ENCODE measurements at places on chromosomes 6 and 20.

- no peak for DNase-seq
These were observed 170.5 kb downstream of the GPX5 start for GRCh38 chr6:28696167-28696566.

GRCh38 chr20:7994809-7995208, 24.8 kb downstream of the TMX4 start:
- no peak for DNase-seq

DNA sequence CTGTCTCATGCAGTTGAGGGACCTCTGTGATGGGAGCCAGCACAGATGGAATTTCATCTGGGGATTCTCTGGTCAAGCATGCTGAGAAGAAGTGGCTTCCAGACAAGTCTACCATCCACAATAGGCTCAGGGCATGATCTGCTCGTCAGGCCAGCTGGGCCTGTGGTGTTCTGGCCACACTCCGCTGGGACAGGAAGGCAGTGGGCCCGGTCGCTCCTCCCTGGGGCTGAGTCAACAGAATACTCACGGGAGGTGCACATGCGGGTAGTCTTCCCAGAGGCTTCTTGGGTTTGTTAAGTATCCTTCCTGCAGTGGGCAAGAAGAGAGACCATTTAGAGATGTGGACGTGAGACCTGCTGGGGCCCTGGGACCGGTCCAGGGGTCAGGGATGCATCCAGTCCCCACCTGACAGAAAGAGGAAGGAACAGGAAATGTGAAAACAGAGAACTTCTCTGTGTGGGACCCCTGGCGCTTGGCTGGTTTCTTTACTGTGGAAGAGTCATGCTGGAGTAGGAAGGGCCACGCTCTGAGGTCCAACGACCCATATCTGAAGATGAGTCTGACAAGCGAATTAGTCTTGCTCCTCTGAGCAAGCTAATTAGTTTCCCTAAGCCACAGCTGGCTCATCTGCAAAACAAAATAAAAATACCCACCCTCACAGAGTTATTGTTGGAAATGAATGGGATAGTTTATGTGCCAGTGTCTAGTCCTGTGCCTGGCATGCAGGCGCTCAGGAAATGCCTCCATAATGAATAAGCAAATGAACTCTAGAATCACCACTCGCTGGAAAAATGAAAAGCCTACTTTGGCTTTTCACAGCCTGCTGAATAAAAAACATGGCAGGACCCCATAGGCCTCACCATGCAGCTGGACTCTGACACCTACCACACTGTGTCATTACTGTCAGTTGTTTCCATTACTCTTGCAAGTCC, 67.3 kb downstream of the TRAM2 start:
- DNase-seq, result no peak

GRCh38 chr6:147238906-147239305, 34.7 kb downstream of the STXBP5 start:
- DNase-seq, result no peak

DNA sequence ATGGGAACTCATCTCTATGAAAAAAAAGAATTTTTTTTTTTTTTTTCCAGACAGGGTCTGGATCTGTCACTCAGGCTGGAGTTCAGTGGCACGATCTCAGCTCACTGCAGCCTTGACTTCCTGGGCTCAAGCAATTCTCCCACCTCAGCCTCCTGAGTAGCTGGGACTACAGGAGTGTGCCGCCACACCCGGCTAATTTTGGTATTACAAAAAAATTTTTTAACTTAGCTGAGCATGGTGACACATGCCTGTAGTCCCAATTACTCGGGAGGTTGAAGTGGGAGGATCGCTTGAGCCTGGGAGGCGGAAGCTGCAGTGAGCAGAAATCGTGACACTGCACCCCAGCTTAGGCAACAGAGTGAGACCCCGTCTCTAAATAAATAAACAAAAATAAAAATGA, 7.5 kb downstream of the DEF6 start:
- no peak for DNase-seq

GRCh38 chr6:119243657-119244056, 105.9 kb downstream of the MAN1A1 start:
- no peak for DNase-seq

GRCh38 chr6:73585566-73586415, 65.0 kb upstream of the EEF1A1 start:
- no peak for DNase-seq
